Aorta (tissue), 5 donors: ENCODE measurements at places on chromosomes 6 and 20. TPM values are rescaled to one million over a fixed set of nuclear protein-coding genes. Genes with fewer than 3 reads are reported as not detected.
A peak's percentile ranks its signal among the peaks of the same experiment; 100 is the strongest.

DNA sequence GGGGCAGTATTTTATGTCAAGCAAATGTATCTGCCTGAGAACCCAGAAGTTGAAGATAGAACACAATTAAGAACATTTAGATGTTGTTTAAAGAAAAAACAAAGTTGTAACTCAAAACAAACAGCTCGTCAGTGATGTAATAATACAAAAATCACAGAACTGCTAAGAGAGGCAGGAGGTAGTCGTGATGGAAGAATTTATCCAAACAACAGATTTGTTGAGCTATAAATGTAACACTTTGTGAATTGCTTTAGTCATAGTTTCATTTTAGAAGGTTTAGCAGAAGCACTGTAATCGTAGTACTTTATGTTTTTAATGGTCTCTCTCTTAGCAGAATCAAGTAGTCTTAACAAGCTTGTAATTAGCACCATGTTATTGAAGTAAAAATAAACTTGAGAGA lies 73.6 kb downstream of the SCAF8 start:
- no peaks in the 10 kb centered on the region for H3K27me3 ChIP-seq
- DNase-seq, result no peak
- H3K4me1 ChIP-seq, result no peaks in the 10 kb centered on the region
- H3K27ac ChIP-seq, result no peak overlapping the region
- no peaks in the 10 kb centered on the region for H3K36me3 ChIP-seq

DNA sequence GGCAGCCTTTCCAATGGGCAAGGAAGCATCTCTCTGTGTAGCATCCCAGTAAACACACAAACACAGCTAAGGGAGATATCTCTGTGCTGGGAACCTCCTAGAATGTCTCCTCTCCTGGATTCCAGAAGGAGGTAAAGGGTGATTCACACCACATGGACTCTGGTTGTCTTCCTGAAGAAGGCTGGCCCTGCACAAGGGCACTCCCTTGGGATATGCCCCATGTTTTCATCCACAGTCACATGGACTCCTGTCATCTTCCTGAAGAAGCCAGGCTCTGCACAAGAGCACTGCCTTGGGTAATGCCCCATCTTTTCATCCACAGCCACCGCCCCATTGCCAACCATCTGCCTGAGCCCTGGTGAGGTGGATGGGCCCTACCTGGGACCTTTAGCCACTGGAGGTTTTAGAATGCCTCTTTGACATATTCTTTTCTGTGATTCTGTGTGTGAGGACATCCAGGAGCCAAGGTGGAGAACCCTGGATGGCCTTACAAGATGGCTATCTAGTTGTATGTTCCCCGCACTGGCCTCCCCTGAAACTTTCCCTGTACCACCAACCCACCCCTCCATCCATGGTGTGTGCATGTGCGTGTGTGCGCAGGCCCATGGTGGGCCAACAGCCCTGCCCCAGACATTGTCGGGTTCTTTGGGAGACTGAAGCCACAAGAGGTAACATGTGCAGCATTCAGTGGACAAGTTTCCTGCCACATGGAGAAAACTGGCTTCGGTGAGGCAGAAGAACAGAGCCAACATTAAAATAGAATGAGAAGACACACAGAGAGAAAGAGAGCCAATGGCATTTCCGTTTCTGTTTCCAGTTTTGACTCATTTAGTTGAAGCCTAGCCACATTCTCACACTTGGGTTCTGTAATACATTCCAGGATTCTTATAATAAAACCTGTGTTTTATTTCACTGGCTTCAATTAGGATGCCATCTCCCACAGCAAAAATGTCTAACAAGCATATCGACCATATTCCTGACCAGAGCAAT lies 110.2 kb upstream of the CST7 start:
- peak; percentile 21 for DNase-seq
- no peaks in the 10 kb centered on the region for H3K4me1 ChIP-seq
- H3K36me3 ChIP-seq, result no peaks in the 10 kb centered on the region
- H3K4me3 ChIP-seq, result no peak overlapping the region
- no peaks in the 10 kb centered on the region for H3K27me3 ChIP-seq
- H3K27ac ChIP-seq, result no peak overlapping the region

DNA sequence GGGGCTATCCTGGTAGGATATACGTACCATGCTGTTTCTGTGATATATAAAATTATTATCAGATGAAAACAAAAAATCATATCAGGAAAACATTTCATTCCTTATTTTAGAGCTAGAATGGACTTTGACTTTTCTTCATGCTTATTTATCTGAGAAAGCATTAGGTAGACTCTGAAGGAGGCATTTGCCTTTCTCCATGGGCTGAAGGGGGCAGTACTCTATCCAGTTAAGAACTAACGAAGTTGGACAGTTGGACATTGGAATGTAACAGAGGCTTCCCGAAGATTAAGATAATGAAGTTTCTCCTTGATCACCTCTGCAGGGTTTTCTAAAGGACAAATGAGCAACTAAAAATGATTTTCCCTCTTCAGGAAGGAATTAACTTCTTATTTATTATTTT lies 233.9 kb downstream of the SAMD5 start:
- H3K4me3 ChIP-seq, result no peak overlapping the region
- no peaks in the 10 kb centered on the region for H3K4me1 ChIP-seq
- H3K27ac ChIP-seq, result no peak overlapping the region

DNA sequence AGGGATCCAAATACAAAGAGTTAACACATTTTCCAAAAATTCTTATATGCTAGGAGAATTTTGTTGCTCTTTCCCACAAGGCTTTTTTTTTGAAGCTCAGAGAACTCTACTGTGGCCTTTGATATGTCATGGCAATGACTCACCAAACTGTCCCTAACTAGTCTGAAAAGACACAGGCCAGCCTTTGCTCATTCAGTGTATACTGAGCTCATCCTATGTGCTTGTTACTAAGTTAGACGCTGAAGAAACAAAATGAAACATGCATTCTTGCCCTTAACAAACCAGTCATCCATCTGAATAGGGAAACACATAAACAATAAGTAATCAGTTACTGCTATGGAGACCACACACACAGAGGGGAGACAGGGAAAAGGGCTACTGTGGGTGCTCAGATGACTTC lies 291.8 kb downstream of the FOXC1 start:
- H3K4me1 ChIP-seq, result peaks cover 6% of the 10 kb centered on the region
- H3K27me3 ChIP-seq, result no peaks in the 10 kb centered on the region
- H3K27ac ChIP-seq, result peak overlapping the region; percentile 16
- H3K36me3 ChIP-seq, result no peaks in the 10 kb centered on the region
- no peak for DNase-seq

GRCh38 chr6:18259675-18260447 lies 4.5 kb downstream of the DEK start:
- DNase-seq, result no peak
- H3K27ac ChIP-seq, result no peak overlapping the region
- no peaks in the 10 kb centered on the region for H3K4me1 ChIP-seq
- H3K4me3 ChIP-seq, result no peak overlapping the region
- H3K36me3 ChIP-seq, result no peaks in the 10 kb centered on the region
- H3K27me3 ChIP-seq, result no peaks in the 10 kb centered on the region

DNA sequence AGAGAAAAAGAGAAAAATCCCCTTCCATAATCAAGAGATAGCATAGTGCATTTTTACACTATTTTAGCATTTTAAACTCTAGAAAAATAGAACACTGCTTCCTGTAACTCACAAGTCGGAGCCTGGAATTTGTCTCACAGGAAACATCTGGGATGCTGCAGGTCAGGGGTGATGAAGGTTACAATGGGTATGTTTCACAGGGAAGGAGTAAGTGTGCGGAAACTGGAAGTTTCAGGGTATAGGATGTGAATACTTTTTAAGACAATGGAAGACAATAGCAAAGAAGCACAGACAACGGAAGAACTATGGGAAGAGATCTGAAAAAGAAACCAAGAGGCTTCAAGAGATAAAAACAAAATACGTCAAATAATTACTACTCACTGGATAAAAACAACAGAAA lies 361.0 kb upstream of the MARCKS start:
- H3K4me1 ChIP-seq, result no peaks in the 10 kb centered on the region
- DNase-seq, result no peak

GRCh38 chr6:74632196-74632875 lies 573.5 kb downstream of the COL12A1 start:
- H3K27me3 ChIP-seq, result no peaks in the 10 kb centered on the region
- no peak for DNase-seq
- H3K4me3 ChIP-seq, result no peak overlapping the region
- no peaks in the 10 kb centered on the region for H3K4me1 ChIP-seq

- no peaks in the 10 kb centered on the region for H3K4me1 ChIP-seq
- no peaks in the 10 kb centered on the region for H3K36me3 ChIP-seq
- no peaks in the 10 kb centered on the region for H3K27me3 ChIP-seq
- H3K4me3 ChIP-seq, result no peak overlapping the region
Observed at GRCh38 chr6:170288852-170289179, 2.1 kb downstream of the DLL1 start.

- H3K4me3 ChIP-seq, result no peak overlapping the region
- H3K27me3 ChIP-seq, result no peaks in the 10 kb centered on the region
Observed at GRCh38 chr20:2746636-2747265, 53.7 kb downstream of the CPXM1 start.

WFDC5 gene
- not detected for total RNA-seq

MYLK2 gene
- not detected for total RNA-seq

TP53TG5 gene
- total RNA-seq, result 0.66 TPM

HFE gene
- total RNA-seq, result 17.9 TPM

CGA gene
- not detected for total RNA-seq

PAK5 gene
- total RNA-seq, result 0.19 TPM
